ENCODE measurements at places on chromosomes 5 and 9.

GRCh38 chr5:108884736-108885135 lies 137.0 kb downstream of the FER start:
- DNase-seq: no peak

DNA sequence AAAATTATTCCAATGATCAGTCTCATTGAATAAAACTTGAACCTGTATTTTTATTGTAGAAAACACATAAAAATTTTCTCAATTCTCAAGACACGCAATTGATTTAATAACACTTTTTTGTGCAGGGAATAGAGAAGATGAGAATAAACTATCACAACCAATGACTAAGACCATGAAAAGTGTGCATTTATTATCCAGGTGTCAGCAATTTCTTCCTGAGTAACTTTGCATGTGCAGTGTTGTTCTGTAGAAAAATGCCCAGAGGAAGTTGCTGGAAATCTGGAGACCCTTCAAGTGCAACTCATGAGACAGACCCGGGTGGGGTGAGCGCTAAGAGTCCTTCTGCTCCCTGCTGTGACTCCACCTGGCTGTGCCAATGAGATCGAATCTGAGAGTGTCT lies 405.7 kb downstream of the SEMA5A start:
- DNase-seq: no peak

DNA sequence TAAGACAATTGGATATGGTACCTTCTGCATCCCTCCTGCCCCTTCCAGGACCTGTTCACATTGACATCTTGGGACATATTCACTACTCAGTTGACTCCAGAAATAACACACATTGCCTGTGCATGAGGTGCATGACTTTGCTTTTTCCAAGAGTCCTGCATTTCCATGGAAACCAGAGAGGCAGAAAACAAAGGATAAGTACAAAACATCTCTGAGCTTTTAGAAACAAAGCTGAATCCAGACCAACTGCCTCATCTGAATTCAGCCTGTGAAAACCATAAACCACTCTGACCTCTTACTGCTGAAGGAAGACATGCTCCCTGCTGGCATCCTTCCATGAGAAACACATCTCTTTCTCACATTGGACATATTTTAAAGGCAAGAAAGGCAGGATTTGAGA lies 695.1 kb downstream of the TAF11L14 start:
- no peak for DNase-seq

- no peak for DNase-seq
Measured at GRCh38 chr5:147734894-147735293, 47.6 kb downstream of the JAKMIP2 start.

GRCh38 chr5:108320231-108320630 lies 61.7 kb downstream of the FBXL17 start:
- DNase-seq: no peak

GRCh38 chr9:18601956-18602355 lies 128.0 kb downstream of the ADAMTSL1 start:
- no peak for DNase-seq

Measured in C1 segment of cervical spinal cord (tissue), 14 donors.